ENCODE measurements at places on chromosomes 3 and 15.

GRCh38 chr3:102727340-102727739 lies 292.5 kb downstream of the ZPLD1 start:
- DNase-seq: no peak

DNA sequence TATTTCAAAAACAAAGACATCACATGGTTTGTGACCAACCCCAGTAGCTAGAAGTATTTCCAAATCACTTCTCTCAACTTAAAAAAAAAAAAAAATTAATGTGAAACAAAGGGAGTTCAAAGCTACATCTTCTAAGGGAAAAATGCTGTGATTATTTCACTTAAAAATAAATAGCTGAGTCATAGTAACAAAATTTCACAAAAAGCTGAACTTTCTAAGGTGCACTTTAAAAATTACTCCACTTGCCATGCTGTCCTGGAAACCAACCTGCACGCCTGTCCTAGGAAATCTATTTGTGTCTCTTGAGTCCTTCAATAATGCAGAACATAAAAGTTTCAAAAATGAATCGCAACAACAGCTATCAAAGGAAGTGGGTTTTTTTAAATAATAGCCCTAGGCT lies 1.8 kb downstream of the ACAP2 start:
- DNase-seq: no peak

GRCh38 chr3:144821583-144821982 lies 850.0 kb downstream of the DIPK2A start:
- no peak for DNase-seq

GRCh38 chr15:52383100-52383588 lies 87.5 kb upstream of the MYO5C start:
- peak; percentile 32 for DNase-seq

GRCh38 chr3:95097493-95097892 lies 1034.6 kb downstream of the NSUN3 start:
- DNase-seq: no peak
